ENCODE measurements at places on chromosomes 2 and 18.

GRCh38 chr2:205024822-205025518, 479.7 kb downstream of the PARD3B start:
- DNase-seq: peak; percentile 79

GRCh38 chr2:16685340-16685715, 19.7 kb upstream of the CYRIA start:
- no peak for DNase-seq

GRCh38 chr2:57693177-57693576, 353.4 kb upstream of the VRK2 start:
- DNase-seq: no peak

- DNase-seq: no peak
These were observed 67.2 kb downstream of the POLR1A start for GRCh38 chr2:86038291-86039081.

GRCh38 chr2:54247115-54247514, 8.9 kb downstream of the TSPYL6 start:
- DNase-seq: no peak

- no peak for DNase-seq
These were observed 847.9 kb downstream of the ERBB4 start for GRCh38 chr2:211690736-211691135.

Measured in AG04449 (cell line).